ENCODE measurements at places on chromosomes 16 and 17. TPM values are rescaled to one million over a fixed set of nuclear protein-coding genes. Genes with fewer than 3 reads are reported as not detected.

DNA sequence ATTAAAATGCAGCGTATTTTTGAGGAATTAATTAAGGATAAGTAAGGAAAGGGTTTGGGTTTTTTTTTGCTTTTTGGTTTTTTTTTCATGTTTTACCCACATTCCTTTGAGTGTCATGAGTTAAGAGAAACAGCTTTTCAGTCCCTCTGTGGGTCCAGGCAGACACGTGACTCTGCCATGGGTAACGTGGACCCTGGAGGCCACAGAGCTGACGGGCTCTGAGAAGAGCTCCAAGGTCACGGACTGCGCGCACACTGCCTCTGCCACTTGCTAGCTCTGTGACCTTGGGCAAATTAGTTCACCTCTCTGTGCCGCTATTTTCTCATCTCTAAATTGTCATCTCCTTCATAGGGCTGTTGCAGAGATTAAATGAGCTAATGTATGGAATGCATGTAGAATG lies 588.2 kb upstream of the CDH11 start:
- no peak for DNase-seq

DNA sequence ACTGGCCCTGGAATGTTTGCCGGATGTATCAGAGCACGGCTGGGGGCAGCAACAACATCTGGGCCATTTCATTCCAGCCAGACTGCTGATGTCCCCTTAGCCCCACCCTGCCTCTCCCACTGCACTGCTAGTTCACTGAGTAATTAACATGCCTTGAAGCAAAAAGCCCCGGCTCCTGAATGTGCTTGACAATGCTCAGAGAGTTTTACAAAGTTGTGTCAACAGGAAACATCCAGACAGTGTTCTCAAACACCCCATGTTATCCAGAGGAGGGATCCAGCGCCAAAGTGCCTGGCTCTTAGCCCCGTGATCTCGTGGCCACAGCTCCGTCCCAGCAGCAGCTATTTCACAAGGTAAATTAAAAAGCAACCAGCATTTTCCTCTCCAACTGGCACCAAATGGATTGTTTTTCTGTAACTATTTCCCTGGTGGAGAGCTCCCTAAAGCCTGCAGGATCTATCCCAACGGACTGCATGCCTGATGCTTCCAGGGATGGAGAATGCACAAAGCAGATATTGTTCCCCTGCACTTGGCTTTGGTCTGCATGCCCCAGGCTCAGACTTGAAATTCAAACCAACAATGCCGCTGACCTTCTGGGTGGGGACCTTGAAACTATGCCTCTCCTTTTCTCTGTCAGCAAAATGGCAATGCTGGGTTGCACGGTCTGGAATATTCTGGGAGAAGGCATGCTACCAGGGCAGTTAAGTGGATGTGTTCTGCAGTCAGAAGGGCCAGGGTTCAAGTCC lies 115.6 kb upstream of the CDH5 start:
- no peak for DNase-seq

DNA sequence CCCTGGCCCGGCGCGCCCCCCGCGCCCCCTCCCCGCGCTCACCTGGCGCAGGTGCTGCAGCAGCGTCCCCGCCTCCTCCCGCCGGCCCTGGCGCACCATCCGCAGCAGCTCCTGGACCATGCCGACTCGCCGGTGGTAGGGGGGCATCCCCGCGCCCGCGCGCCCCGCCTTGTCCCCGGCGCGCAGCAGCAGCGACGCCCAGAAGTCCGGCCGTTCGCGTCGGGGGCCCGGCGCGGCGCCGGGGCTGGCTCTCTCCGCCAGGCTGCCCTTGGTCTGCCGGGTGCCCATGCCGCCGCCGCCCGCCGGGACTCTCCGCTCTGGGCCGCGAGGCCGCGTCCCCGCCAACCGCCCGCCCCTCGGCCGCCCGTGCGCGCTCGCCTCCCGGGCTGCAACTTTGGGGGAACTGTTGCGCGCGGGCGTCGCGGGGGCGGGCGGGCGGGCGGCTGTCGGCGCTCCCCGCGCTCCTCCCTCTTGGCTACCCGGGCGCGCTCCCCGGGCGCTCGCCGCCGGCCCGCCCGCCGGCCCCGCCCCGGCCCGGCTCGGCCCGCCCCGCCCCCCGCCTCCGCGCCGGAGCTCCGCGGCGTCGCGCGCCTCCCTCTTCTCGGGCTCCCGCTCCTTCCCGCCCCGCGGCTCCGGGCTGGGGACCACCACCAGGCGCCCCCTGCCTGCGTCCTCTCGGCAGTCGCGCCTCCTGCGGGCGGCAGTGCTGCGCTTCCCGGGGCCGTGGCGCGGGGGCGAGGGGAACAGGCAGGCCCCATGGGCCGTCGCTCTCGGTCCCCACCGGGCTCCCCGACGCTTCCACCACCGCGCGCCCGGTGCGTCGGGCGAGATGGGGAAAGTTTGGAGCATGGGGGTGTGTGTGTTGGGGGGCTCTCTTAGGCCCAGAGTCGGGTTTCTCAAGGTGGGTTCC lies at the start of gene LRRC75A:
TSS of gene LRRC75A (minus strand) at position 491 of the 910 bp plus-strand sequence. CDS start at position 288, 203 bp downstream.
- no peak for DNase-seq

DNA sequence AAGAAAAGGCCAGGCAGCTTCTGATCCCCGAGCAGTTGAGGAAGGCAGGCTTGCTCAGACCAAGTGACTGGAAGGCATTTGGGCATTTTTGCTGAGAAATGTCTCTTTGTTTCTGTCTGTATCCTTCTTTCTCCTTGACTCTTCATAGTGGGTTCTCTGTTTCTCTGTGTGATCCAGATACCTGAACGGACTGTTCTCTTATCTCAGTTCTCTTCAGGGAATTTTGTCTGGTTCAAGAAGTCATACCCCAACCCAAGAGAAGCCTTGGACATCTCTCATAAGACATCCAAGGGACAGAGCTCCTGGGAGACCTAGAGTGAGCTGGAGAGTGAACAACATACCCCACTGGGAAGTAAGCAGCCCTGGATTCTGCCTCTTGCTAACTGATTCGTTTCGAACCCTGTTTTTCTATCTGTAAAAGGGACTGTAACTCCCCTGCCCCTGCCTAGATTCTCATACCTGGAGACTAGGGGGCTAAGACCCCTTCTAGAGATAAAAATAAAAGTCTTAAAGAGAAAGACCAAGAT lies 541 bp downstream of the CCL3 start:
- DNase-seq: no peak

MPV17L gene
- not detected for polyA plus RNA-seq

DNA sequence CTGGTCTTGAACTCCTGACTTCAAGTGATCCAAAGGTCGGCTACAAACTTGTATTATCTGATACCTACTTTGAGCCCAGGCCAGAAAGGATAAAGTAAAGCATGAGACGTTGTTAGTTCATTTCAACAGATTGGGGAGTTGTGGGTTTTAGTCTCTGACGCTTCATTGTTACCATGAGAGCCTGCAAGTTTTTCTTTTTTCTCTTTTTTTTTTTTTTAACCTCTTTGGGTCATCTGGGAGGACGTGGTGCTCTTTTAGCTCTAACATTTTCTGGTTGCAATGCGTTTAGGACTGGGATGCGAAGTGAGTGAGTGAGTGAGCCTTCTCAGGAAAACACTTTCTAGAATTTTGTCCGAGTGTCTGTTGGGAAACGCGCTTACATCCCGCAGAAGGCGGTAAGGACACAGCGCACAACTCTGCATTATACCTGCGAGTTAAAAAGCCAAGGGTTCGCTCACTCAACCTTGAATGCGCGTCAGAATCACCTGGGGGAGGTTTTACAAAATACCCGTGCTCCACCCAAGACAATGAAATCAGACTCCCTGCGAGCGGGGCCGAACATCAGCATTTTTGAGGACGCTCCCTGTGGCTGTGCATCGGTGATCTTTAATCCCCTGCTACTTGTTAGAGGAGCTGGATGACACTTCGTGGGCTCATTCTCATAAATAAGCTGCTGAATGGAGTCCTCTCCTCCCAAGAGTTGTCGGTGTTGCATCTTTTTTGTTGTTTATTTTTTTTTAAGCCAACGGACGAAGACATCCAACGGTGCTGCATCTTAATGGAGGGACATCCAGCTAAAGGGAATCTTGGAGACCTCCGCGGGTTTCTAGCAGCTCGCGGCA lies 629 bp upstream of the RNF135 start:
- no peak for DNase-seq

GRCh38 chr16:55283812-55284717 lies 39.9 kb upstream of the IRX6 start:
- no peak for DNase-seq

HOXB7 gene
- polyA plus RNA-seq: 4.8 TPM

IST1 gene
- 125 TPM for polyA plus RNA-seq

DNA sequence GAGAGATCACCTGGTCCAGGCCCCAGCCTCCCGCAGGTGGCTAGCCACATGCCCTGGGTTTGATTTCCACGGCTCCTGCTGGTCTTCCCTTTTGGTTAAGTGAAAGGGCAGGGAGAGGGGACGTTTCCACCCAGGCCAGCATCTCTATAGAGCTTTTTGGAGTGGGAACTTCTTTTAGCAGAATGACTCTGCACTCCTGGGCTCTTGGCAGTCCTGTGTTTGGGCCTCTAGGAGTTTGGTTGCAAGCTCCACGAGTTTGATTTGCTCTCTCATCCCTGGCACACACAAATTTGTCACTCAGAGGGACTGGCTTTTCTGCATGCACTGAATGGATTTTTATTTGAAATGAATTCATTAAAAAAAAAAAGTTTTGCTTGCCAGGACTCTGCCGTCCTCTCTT lies 32.8 kb downstream of the MSI2 start:
- DNase-seq: no peak

GRCh38 chr16:58393138-58393504 lies 850 bp downstream of the GINS3 start:
- DNase-seq: no peak
